Activated CD4-positive, alpha-beta T cell treated with anti-CD3 and anti-CD28 coated beads for 36 hours (primary cell): ENCODE measurements at places on chromosomes 7 and 10.
A peak's percentile ranks its signal among the peaks of the same experiment; 100 is the strongest.

DNA sequence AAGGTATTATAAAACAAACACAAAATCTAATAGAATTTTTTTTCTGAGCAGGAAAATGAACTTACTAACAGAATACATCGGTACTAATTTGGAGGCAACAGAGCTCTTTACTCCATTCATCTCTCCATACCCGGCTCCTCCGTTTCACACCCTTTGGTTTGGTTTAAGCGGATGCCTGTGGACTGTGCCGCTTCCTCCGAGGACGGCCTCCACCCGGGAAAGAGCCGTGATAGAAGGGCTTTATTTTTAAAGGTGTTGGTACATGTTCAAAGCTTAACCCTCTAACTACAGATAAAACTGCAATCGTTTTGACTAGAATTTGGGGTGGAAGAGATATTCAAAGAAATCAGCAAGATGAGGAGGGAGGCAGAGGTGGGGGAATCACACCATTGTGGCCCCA lies 1.9 kb downstream of the VIPR2 start:
- H3K4me1 ChIP-seq: peaks cover 4% of the 10 kb centered on the region
- DNase-seq: no peak
- H3K36me3 ChIP-seq: no peaks in the 10 kb centered on the region
- no peak overlapping the region for H3K27ac ChIP-seq

GRCh38 chr10:103695584-103696005 lies 159.8 kb downstream of the SH3PXD2A start:
- DNase-seq: no peak
- H3K27me3 ChIP-seq: peaks cover 2% of the 10 kb centered on the region
- no peak overlapping the region for H3K4me3 ChIP-seq
- no peak overlapping the region for H3K27ac ChIP-seq

DNA sequence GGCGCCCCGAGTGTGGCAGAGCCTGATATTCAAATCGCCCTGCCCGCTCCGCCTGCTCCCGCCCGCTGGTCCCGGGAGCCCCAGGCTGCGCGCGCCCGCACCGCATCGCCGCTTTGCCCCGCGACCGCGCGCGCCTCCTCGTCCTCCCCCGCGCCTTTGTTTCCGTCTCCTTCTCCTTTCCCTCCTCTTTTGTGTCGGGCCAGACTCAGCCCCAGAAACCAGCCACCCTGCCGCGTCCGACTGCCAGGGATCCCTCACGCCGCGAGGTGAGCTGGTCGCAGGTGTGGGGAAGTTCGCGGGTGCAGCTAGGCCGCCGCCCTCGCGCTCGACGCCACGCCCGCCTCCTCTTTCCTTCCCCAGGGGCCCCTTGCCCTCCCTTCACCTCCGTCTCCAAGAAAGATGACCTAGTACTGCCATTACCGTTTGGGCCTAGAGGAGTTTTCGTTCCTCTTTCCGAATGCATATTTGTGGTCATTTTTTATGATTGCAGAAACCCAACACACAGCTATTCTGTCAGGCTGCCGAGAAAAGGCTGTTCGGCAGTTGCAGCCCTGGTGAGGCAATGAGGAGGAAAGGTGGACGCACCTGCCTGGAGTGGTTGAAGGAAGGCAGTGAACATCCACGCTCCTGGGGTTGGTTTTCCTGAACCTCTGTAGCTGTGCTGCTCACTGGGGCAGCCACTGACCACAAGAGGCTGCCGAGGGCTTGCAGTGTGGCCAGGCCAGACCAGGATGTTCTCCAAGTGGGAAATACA lies 107.3 kb downstream of the SNX10 start:
- H3K4me3 ChIP-seq: peak overlapping the region; percentile 81
- peaks cover 9% of the 10 kb centered on the region for H3K4me1 ChIP-seq
- DNase-seq: peak; percentile 66
- peak overlapping the region; percentile 82 for H3K27ac ChIP-seq

DNA sequence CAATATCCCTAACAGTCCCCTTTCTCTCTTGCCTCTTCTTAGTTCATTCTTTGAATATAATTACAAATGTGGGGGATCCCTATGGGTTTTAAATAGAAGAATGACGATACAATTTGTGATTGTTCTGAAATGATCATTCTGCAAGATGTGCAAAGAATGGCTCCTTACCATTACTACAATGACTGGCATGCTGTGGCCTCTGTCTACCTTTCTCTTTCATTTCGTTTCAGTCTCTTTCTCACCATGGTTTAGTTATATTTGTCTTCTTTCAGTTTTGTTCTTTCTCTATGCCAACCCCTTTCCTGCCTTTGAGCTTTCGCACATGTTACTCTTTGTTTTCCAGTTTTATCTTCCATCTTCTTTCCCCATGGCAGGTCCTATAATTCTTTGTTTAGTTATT lies 176.5 kb downstream of the SUGCT start:
- peaks cover 7% of the 10 kb centered on the region for H3K4me1 ChIP-seq
- no peaks in the 10 kb centered on the region for H3K27me3 ChIP-seq
- no peaks in the 10 kb centered on the region for H3K36me3 ChIP-seq
- H3K4me3 ChIP-seq: no peak overlapping the region

GRCh38 chr10:103663802-103664201 lies 170.3 kb downstream of the NEURL1 start:
- no peak overlapping the region for H3K27ac ChIP-seq
- DNase-seq: no peak
- no peaks in the 10 kb centered on the region for H3K27me3 ChIP-seq
- H3K4me1 ChIP-seq: peaks cover 11% of the 10 kb centered on the region

DNA sequence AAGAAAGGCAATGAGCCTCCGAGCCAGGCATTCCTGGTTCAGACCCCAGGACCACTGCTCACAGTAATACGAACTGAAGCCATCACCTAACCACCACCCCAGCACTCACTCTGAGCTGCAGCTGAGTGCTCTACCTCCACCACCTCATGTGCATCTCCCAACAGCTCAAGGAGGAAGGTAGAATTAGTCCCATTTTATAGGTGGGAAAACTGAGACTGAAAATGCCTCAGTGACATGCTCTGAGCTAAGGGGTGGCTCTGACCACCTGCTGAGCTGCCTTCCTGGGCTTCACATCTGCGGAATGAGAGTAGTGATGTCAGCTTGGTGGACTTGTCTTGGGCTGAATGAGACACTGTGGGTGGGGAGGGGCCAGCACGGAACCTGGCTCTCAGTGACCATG lies 159.7 kb upstream of the UNC5B start:
- H3K27ac ChIP-seq: no peak overlapping the region
- DNase-seq: no peak
- no peak overlapping the region for H3K4me3 ChIP-seq
- no peaks in the 10 kb centered on the region for H3K27me3 ChIP-seq
